ENCODE measurements at places on chromosomes 12 and 14.

DNA sequence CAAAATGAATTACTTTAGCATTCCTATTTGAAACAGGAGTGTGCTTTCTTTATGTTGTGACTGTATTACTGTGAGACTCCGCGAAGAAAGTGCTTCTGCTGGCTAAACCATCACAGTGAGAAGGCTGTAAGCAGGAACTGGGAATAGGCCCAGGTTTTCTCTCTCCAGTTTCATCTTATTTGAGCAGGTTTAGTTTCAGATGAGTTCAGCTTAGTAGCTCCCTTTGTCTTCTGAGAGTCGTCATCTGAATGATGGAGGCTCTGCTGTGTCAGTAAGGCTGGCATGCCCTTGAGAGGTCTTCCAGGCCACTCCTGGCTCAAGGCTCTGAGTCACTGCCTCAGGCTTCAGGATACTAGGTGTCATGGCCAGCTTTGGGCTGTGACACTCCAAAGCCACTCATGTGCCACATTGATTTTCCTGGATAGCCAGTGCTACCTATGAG lies 205.6 kb upstream of the RGS6 start:
- peak; percentile 92 for DNase-seq

- DNase-seq = no peak
These were observed 206.6 kb downstream of the KIF26A start for GRCh38 chr14:104344818-104345620.

GRCh38 chr12:96249196-96250118 lies 55.3 kb downstream of the ELK3 start:
- DNase-seq = no peak

DNA sequence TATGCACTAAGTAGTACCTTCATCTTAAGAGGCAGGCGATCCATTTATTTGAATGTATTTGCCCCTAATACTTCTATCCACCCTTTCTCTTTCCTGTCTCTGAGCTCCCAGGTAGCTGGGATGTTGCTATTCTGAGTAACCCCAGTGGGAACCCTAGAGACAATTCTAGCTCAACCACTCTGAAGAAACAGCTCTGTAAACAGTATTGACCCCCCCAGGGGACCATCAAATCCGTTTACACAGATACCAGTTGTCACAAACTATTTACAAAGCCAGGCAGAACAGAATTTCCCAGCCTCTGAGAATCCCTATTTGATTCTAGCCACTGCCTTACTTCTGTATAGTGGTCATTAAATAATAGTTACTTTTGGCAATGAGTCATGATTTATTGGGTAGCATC lies 64.9 kb downstream of the MIPOL1 start:
- no peak for DNase-seq

- no peak for DNase-seq
These were observed 435.4 kb downstream of the TMTC2 start for GRCh38 chr12:83121897-83122622.

DNA sequence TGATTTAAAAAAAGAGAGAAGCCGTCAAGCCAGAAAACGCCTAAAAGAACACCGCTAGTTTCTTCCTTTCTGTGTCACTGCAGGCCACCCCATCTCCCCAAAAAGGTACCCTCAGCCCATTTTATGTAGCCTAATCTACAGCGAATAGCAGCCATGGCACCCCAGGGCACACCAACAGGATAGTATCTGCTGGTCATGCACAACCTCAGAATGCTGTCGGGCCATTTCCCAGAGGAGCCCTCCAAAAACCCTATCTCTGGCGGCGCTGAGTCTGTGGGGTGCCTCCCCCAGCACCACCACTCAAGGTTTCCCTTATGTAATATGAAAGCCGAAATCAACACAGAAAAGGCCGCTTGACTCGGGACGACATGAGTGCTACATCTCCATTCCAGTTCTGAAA lies 98.9 kb downstream of the BCL11B start:
- no peak for DNase-seq

DNA sequence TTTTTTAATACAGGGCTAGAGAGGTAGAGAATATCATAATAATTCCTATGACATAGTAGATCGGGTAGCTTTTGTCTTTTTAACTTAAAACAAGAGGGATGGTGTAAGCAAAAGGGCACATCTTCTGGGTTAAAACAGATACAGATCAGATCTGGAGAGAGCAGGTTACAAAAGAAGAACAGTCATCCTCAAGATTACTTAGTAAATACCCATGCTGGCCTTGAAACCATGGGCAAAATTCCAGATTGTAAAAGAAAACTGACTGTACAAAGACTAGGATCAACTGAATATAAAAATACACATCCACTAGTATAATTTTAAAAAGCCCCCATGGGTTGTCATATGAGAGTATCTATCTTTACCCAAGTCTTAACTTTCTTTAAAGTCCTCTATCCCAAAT lies 76.7 kb downstream of the MED13L start:
- DNase-seq = no peak

DNA sequence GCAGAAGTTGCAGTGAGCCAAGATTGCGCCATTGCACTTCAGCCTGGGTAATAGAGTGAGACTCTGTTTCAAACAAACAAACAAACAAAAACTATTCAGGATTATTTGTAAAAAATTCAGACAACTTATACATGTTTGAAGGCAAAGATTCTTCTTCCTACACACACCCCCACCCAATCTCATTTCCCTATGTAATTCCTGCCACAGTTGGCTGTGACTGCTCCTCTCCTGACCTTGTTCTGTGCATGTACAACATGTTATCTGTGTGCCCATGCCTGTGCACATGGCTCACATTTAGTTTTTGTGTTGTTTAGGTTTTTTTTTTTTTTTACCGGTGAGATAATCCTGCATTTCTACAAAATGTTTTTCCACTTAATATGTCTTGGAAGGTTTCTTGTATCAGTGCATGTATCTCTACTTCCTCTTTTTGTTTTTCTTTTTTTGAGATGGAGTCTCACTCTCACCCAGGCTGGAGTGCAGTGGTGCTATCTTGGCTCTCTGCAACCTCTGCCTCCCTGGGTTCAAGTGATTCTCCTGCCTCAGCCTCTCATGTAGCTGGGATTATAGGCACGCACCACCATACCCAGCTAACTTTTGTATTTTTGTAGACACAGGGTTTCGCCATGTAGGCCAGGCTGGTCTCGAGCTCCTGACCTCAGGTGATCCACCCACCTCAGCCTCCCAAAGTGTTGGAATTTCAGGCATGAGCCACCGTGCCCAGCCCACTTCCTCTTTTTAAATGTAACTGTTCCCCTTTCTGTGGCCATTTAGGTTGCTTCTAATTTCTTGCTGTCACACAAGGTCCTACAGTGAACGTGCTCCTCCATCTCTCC lies 8.7 kb downstream of the CFAP251 start:
- DNase-seq = no peak

DNA sequence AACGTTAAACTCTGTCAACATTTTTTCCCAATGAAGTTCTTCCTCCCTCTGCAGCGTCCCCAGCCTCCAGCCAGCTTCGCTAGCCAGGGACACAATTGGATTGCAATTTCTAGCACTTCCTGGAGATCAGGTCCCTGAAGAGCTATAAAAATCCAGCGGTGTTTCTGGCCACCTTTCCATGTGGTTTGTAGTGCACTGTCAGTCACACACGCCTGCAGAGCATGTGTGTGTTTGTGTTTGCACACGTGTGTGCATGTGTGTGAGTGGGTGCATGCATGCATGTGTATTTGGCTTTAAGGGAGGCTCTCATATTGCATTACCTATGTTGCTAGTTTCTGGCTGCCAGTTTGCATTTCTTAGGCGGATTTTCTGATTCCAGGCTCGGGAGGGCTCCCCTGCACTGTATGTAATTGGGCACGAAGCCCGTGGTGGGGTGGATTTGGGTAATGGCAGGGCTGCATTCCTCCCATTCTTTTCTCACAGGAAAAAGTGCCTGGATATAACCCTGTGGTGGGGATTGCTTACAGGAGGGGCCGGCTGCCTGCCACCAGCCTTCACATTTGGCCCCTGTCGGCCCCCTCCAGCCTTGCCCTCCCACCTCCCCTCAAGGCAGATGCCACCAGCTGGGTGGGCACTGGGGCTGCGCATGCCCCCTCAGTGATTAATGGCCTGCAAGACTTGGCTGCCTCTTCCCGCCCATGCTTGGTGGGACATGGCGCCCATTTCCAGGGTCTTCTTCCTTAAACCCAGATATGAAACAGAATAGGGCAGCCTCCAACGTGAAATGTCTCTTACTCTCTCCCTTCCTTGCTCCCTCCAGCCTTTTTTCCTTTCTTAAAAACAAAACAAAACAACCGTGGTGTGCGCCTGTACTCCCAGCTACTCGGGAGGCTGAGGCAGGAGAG lies 74.0 kb downstream of the TSPAN9 start:
- peak; percentile 87 for DNase-seq

DNA sequence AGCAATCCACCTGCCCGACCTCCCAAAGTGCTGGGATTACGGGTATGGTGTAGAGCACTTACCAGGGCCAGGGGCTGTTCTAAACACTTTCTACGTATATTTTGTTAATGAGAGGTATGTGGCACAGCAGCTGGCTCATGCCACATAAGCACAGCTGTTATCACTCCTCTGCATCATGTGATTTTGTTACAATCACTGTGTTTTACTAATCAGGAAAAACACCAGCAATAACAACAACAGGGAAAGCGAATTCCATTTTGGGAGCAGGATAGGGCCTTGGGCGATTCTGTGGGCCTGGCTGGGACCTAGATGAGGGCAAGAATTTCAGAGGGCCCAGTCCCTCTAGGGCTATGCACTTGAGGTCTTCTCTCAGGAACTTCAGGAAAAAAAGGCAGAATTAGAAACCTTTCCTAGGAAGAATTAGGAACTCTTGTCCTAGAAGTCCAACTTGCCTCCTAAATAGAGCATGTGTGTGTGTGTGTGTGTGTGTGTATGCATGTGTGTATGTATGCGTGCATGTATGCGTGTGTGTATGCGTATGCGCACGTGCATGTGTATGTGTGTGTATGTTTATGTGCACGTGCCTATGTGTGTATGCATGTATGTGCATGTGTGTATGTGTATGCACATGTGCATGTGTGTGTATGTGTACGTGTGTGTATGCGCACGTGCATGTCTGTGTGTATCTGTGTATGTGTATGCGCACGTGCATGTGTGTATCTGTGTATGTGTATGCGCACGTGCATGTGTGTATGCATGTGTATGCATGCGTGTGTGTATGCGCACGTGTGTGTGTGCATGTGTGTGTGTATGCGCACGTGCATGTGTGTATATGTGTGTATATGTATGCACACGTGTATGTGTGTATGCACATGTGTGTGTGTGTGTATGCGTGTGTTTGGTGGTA lies 41.8 kb upstream of the CORO1C start:
- no peak for DNase-seq

DNA sequence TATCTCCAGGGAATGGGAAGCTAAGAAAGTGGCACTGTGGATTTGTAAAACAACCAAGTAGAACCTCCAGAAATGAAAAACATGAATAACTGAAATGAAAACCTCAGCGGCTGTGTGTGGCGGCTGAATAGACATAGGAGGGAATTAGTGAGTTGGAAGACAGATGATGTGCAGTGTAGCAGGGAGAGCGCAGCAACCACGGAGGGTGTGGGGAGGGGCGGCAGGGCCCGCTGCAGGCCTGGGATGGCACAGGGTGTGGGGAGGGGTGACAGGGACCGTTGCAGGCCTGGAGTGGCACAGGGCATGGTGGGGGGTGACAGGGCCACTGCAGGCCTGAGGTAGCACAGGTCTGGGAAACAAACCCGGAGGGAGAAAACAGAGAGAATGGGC lies 51.1 kb downstream of the BEGAIN start:
- no peak for DNase-seq

DNA sequence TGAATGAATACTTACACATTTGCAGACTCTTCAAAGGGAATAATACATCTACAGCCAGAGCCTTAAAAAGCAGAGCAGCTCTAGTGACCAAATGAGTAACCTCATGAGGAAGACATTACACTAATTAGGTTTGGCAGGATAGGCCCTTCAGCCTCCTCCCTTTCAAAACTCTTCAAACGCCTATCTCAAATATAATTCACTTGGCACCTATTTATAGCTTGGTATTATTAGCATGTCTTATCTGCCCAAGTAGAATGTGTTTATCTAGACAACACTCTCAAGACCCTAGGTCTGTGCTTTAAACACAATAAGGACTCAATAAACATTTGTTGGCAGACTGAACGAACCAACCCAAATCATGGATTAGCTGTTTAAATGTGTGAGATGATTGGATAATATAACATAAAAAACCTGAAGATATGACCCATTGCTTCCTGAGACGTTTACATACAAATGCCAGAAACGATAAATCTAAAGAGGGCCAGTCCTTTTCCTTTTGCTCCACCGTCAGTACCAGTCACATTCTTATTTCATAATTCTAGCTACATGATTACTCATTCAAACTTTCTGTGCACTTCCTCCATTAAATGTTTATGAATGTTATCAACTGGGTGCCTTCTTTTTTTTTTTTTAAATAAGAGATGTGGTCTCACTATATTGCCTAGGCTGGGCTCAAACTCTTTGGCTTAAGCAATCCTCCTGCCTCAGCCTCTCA lies 123.3 kb downstream of the CEP83 start:
- no peak for DNase-seq

DNA sequence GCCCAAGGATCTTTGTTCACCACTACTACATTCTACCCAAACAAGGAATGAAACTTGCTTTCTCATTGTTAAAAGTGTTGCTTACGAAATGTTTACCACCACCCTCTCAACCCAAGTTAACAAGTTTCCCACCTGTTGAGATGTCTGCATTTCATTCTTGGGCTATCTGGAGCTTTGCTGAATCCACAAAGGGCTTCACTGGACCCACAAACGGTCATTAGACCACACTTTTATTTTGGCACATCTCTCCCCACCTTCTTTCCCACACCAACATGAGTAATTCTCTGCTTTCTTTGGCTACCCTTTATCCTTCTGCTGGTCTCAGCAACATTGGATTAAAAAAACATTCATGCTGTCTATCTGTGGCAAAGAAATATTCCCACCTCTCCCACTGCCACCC lies 78.0 kb downstream of the TMEM260 start:
- no peak for DNase-seq

DNA sequence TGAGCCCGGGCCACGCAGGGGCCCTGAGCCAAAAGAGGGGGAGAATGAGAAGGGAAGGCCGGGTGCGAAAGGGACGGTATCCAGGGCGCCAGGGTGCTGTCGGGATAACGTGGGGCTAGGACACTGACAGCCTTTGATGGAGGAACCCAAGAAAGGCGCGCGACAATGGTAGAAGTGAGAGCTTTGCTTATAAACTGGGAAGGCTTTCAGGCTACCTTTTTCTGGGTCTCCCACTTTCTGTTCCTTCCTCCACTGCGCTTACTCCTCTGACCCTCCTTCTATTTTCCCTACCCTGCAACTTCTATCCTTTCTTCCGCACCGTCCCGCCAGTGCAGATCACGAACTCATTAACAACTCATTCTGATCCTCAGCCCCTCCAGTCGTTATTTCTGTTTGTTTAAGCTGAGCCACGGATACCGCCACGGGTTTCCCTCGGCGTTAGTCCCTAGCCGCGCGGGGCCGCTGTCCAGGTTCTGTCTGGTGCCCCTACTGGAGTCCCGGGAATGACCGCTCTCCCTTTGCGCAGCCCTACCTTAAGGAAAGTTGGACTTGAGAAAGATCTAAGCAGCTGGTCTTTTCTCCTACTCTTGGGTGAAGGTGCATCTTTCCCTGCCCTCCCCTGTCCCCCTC lies 3.0 kb downstream of the SSTR1 start:
- no peak for DNase-seq

GRCh38 chr12:31362759-31363415 lies 36.9 kb upstream of the SINHCAF start:
- no peak for DNase-seq

GRCh38 chr14:101088395-101088667 lies 184.8 kb upstream of the RTL1 start:
- no peak for DNase-seq

- no peak for DNase-seq
These were observed 108.1 kb downstream of the ZFP36L1 start for GRCh38 chr14:68684466-68685418.

- no peak for DNase-seq
These were observed 13.5 kb upstream of the FAM234B start for GRCh38 chr12:13030541-13031291.

- no peak for DNase-seq
These were observed 8.5 kb upstream of the AMIGO2 start for GRCh38 chr12:47088021-47088944.
